ENCODE measurements at places on chromosomes 3 and 15.

- DNase-seq: no peak
These were observed 288.9 kb upstream of the TPM1 start for GRCh38 chr15:62753518-62754221.

- no peak for DNase-seq
These were observed 47.6 kb downstream of the RAP2B start for GRCh38 chr3:153209596-153209995.

- DNase-seq: no peak
These were observed 270.5 kb upstream of the STT3B start for GRCh38 chr3:31262201-31262600.

DNA sequence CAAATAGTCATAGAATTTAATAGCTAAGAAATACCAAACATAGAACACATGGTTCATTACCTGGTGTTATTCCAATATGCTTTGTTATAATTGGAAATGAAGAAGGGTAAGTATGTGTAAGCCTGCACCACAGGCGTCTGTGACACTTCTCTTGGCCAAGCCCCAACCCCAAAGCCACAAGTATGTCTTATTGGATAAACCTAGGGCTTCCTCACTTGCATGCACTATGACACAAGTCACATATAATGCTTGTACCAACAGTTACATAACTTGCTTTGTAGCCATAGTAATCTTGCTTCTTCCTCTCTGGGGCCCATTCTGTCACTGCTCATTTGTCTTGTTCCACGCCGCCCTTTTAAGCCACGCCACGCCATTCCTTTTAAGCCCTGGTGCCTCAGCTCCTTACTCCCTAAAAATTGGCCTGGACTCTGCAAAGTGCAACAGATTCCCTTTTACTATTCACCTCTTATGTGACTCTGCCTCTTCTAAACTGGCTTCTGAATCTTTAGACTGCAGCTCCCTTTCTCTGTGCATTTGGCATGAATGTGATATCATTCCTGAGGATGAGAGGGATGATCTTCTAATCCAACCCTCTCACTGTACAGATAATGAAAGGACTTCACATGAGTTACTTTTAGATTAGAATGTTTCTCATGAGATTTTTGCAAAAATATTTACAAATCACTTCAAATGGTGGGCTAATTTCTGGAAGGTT lies 48.1 kb upstream of the EPHA3 start:
- DNase-seq: peak; percentile 51

DNA sequence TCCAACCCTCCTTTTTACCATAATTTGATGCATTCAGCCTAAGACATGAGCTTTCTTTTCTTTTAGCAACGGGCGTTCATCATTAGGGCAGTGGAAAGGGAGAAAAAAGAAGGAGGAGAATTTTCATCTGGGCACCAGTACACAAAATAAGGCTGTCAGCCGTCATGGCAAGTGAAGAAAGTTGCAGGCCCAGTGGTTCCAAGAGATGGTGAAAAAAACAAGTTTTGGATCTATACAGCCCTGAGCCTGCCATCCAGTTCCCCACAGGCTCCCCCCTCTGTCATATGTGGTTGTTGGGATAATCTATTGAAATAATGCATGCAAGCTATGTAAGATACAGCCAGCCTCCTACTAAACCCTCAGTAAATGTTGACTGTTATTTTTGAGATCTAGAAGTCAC lies 500.6 kb upstream of the PROK2 start:
- no peak for DNase-seq

Data from SIG-M5 (cell line).